ENCODE measurements at places on chromosomes 1 and 21.

- no peak for DNase-seq
These were observed 12.0 kb downstream of the MEGF6 start for GRCh38 chr1:3599286-3599811.

DNA sequence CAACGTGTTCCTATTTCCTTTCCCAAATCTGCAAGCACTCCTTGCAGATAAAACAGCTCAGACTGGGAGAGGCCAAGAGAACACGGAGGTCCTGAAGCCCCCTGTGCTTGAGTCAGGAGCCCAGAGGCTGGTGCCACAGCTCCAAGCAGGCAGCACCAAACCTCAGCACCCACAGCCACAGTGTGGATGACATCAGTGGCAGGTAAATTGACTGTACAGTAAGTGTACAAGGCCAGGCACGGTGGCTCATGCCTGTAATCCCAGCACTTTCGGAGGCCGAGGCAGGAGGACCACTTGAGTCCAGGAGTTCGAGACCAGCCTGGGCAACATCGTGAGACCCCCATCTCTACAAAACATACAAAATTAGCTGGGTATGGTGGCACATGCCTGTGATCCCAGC is 1.9 kb upstream of the COL6A1 start:
- DNase-seq = no peak

DNA sequence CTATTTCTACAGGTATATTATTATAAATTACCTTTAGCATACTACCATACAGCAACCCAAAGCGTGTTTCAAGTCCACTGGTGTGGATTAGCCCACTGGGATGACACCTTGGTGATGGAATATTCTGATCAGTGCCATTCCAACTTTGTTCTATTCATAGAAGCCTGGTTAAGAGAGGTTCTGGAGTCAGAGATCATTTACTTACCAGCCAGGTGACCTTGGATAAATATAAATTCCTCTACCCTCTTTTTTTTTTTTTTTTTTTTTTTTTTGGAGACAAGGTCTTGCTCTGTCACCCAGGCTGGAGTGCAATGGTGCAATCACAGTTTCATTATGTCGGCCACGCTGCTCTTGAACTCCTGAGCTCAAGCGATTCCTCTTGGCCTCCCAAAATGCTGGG is at the start of gene SPATA45:
TSS of gene SPATA45 (minus strand) at position 101 of the 400 bp plus-strand sequence. CDS start 11,500 bp downstream, outside the sequence.
- DNase-seq = no peak

DNA sequence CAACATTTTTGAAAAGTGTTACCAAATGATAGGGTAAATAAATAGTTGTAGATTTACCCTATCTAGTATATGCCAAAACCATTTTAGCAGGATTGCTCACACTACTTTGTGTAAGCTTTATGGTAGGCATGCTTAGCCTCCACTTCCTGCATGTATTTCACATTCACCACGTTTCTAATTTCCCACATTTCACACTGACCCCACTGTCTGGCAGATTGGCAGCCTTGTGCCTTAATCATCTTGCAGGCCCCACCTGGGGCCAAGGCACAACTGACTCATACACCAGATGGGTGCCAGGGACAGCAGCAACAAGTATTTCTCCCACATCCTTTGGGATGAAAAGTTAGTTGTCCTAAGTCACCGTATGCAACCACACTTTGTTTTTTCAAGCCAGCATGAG is 21.2 kb upstream of the CENPF start:
- DNase-seq = peak; percentile 46

- DNase-seq = no peak
These were observed 17.0 kb downstream of the FOXO6 start for GRCh38 chr1:41378222-41378621.

- no peak for DNase-seq
These were observed 35.1 kb downstream of the RNF2 start for GRCh38 chr1:185080422-185080821.

- no peak for DNase-seq
These were observed 76.3 kb downstream of the LRRC53 start for GRCh38 chr1:74436078-74436477.

DNA sequence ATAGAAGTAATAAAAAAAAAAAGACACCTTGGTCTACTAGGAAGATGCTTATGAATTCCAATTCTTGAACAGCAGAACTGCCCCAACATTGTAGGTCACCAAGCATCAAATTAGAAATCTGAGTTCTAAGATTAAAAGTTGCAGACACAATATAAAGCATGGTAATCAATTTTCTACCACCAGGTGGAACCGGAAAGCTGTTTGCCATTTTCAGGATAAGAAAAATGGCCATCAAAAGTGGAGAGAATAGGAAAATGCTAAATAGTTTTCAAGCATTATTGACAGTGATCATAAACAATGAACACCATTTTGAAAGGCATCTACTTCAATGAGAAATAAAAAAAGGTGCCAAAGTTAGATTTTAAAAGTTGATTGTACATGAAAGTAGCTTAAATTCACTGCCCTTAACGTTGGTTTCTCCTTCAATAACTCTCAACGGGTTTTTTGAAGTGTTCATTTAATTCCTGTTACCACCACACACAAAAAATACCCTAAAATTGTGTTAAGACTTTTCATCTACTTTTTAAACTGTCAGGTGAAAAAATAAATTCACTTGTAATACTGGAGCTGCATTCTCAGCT is 252.9 kb downstream of the KCNT2 start:
- peak; percentile 8 for DNase-seq

DNA sequence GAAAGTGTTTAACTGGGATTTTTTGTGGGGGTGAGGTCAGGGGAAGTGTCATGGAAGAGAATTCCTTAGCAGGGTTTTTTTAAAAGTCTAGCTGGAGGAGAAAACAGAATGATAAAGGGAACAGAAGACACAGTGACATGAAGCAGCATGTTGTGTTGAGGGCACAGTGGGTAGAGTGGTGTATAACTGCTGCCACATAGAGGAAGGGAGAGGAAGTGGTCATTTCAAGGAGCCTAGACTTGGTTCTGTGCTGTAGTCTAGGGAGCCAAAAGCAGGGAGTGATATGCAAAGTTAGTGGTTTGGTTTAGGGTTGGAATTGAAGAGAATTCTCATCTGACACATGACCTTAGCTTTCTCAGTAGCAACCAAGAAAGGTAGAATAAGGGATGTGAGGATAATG is 10.2 kb downstream of the EEIG2 start:
- peak; percentile 16 for DNase-seq

DNA sequence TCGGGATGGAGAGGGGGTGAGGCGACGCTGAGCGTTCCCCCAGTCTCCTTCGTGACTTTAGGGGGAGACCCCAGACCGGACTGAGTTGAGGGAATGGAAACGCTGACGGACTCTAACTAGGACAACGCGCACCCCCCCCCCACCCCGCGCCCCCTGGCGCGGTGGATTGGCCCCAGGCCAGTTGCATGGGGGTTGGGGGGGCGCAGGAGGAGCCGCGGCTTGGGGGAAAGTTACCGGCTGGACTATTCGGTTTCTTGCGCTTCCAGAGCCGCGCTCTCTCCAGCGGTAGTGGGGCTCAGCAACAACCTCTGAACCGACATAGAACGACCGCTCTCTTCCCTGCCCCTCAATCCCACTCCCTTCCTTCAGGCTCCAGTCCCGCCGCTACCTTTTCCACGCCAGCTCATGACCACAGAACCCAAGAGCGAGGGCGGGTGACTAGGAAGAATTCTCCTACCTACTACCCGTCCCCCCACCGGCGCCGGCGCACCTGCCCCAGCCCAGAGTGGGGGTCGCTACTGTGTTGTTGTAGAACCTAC is 694 bp downstream of the ZBTB7B start:
- no peak for DNase-seq

GRCh38 chr1:234704106-234704887 is 94.3 kb upstream of the IRF2BP2 start:
- no peak for DNase-seq

DNA sequence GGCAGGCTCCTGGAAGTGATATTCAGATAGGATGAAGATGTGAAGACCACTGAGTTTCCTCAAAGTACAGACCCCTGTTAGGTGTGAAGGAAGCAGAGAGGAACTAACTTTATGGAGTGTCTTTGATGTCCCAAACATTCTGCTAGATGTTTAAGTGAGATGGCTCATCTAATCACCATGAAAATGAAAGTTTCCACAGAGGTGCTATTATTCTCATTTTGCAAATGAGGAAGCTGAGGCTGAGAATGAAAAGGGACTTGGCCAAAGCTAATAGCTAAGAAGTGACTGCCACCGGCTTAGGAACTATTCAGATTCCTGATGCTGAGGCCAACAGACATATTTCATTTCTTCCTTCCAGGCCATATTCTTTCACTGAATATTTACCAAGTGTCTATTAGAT is 45.9 kb upstream of the WLS start:
- no peak for DNase-seq

Measured in AG08396 (cell line).